Upper lobe of right lung (tissue), 1 donor: ENCODE measurements at places on chromosomes 12 and 14. TPM values are rescaled to one million over a fixed set of nuclear protein-coding genes. Genes with fewer than 3 reads are reported as not detected.

The TPH2 gene
- total RNA-seq = not detected

The CCDC196 gene
- not detected for total RNA-seq

The SMIM41 gene
- total RNA-seq = 6.1 TPM

The TMEM229B gene
- total RNA-seq = 5.4 TPM

The RPL10L gene
- total RNA-seq = not detected

GRCh38 chr12:85179680-85180270, 100.2 kb upstream of the ALX1 start:
- no peaks in the 10 kb centered on the region for H3K27me3 ChIP-seq
- no peak overlapping the region for H3K4me3 ChIP-seq
- H3K27ac ChIP-seq = no peak overlapping the region
- DNase-seq = no peak
- H3K4me1 ChIP-seq = no peaks in the 10 kb centered on the region
- H3K36me3 ChIP-seq = no peaks in the 10 kb centered on the region

DNA sequence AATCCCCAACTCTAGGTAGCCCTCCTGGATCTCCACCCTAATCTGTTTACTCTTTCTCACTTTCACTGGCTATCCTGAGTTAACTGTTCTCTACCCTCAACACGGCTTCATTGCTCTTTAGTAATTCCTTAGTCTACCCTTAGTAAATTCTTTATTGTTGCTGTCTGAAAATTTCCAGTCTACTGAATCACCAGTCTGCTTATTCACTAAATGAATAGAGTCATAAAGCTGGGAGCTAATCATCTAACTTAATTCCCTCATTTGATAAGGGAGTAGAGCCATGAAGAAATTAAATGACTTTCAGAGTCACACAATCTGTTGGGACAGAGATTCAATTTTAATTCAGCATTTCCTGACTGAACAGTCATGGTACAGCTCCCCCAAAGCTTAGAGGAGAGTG, 36.5 kb downstream of the YEATS4 start:
- H3K27me3 ChIP-seq = no peaks in the 10 kb centered on the region
- H3K27ac ChIP-seq = no peak overlapping the region
- no peak for DNase-seq
- H3K4me1 ChIP-seq = no peaks in the 10 kb centered on the region
- H3K4me3 ChIP-seq = no peak overlapping the region
- peaks cover 3% of the 10 kb centered on the region for H3K36me3 ChIP-seq

DNA sequence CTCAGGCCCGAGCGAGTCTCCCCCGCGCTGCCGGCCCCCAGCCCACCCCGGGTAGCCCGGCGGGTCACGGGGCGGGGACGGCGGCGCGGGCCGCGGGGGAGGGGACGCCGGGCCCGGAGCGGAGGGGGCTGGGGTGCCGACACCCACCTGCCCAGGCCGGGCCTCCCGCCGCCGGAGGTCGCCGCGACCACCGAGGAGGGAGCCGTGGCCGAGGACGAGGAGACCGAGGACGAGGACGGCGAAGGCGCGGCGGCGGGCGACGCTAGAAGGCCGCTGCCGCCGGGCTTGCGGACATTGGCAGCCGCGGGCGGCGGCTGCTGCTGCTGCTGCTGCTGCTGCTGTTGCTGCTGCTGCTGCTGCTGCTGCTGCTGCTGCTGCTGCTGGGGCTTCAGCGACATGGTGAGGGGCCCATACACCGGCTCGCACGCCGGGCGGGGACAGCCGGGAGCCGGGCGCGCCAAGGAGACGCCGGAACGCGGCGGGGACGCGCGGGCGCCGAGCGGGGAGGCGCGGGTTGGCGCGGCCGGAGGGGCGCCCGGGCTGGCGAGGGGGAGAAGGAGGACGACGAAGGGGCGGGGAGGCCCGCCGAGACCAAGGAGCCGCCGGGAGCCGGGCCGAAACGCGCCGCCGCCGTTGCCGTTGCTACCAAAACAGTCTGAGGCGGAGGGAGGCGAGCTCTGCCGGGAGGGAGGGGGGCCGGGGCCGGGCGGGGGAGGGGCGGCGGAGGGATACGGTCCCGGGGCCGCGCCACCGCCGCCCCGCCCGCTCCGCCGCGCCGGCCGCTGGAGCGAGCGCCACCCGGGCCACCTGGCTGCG, at the start of gene ATXN2:
ATXN2 (minus strand) TSS at position 679 of the 816 bp plus-strand sequence; CDS start at position 398, 281 bp downstream.
- peak; percentile 88 for DNase-seq
- H3K27me3 ChIP-seq = no peaks in the 10 kb centered on the region
- peaks cover 35% of the 10 kb centered on the region for H3K4me1 ChIP-seq
- H3K4me3 ChIP-seq = peak within 1 kb of the TSS; percentile 97

- no peak overlapping the region for H3K4me3 ChIP-seq
- H3K4me1 ChIP-seq = no peaks in the 10 kb centered on the region
Measured at GRCh38 chr12:43711348-43711747, 47.2 kb downstream of the PUS7L start.

GRCh38 chr14:101249676-101250036, 311.6 kb upstream of the DIO3 start:
- no peak for DNase-seq
- no peaks in the 10 kb centered on the region for H3K4me1 ChIP-seq
- H3K27me3 ChIP-seq = no peaks in the 10 kb centered on the region

DNA sequence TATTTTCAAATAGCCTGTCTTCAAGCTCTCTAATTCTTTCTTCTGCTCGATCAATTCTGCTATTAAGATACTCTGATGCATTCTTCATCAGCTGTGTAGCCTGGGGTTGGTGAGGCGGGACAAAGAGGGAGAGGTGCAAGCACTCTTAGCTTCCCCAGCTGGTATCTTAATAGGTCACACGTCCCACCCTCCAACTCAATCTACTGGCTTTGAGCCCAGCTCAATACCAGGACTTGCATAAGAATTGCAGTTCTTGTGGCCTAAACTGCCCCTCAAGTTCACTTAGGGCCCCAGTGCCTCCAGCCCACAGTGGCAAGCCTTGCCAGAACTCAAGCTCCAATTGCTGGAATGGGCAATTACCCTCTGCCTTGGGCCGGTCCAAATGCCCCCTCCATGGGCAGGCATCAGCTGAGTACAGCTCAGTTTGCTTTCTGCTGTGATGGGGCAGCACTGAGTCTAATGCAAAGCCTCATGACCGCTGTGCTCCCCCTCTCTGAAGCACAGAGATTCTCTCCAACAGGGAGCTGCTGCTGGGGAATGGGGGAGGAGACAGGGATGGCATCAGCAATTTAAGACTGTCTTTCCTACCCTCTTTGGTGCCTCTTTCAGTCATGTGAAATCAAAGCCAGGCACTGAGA, 5.6 kb upstream of the SPATA7 start:
- H3K4me1 ChIP-seq = no peaks in the 10 kb centered on the region
- no peak overlapping the region for H3K27ac ChIP-seq
- H3K4me3 ChIP-seq = no peak overlapping the region
- H3K36me3 ChIP-seq = no peaks in the 10 kb centered on the region
- no peak for DNase-seq

DNA sequence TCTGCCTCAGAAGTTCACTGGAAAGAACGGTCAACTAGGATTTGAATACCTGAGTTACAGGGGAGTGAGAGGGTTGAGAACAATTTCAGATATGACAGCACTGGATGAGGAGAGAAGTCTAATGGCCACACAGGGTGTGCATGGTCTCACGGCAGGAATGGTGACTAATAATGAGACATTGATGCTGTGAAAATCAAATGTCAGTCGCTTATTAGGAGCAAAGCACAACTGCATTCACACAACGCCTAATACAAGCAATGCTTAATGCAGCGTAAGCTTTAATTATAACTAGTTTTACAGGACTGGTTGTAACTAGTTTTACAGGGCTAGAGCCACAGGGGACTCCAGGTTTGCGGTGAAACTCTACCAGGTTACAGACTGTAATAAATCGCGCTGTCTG, 23.4 kb upstream of the PRIMA1 start:
- H3K4me1 ChIP-seq = no peaks in the 10 kb centered on the region
- no peak overlapping the region for H3K4me3 ChIP-seq
- DNase-seq = no peak
- no peak overlapping the region for H3K27ac ChIP-seq
- H3K27me3 ChIP-seq = no peaks in the 10 kb centered on the region

DNA sequence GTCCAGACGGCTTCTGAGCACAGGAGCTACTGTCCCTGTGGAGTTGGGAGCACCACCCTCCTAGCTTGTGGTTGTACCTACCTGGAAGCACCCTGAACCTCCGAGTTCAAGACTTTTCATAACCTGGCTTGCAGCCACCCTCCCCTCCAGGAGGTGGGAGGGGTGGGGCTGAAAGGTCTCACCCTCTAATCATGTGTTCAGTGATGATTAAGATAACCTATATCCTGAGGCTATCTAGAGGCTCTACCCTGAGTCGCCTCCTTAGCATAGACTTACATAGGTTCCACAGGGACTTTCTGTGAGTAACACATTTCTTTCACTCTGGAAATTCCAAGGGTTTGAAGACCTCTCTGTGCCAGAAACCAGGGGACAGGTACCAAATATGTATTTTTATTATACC, 146.5 kb downstream of the CFAP54 start:
- H3K36me3 ChIP-seq = no peaks in the 10 kb centered on the region
- H3K27me3 ChIP-seq = no peaks in the 10 kb centered on the region
- no peak overlapping the region for H3K4me3 ChIP-seq

- H3K36me3 ChIP-seq = no peaks in the 10 kb centered on the region
- H3K27me3 ChIP-seq = peaks cover 4% of the 10 kb centered on the region
- no peak overlapping the region for H3K27ac ChIP-seq
Measured at GRCh38 chr12:2229661-2230539, 177.1 kb downstream of the CACNA1C start.

DNA sequence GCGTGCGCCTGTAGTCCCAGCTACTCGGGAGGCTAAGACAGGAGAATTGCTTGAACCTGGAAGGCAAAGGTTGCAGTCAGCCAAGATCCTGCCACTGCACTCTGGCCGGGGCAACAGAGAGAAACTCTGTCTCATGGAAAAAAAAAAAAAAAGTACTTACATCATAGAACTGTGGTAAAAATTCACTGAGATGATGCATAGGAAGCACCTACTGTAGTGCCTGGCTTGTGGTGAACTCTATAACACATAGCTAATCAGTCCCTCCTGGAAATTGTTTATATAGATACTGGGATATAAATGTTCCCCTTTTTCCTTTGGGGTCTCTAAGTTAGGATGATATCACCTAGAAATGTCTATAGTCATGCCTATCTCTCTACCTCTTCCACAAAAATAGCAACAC, 89.7 kb upstream of the CPM start:
- DNase-seq = no peak
- H3K27ac ChIP-seq = no peak overlapping the region
- H3K27me3 ChIP-seq = no peaks in the 10 kb centered on the region
- H3K4me3 ChIP-seq = no peak overlapping the region

DNA sequence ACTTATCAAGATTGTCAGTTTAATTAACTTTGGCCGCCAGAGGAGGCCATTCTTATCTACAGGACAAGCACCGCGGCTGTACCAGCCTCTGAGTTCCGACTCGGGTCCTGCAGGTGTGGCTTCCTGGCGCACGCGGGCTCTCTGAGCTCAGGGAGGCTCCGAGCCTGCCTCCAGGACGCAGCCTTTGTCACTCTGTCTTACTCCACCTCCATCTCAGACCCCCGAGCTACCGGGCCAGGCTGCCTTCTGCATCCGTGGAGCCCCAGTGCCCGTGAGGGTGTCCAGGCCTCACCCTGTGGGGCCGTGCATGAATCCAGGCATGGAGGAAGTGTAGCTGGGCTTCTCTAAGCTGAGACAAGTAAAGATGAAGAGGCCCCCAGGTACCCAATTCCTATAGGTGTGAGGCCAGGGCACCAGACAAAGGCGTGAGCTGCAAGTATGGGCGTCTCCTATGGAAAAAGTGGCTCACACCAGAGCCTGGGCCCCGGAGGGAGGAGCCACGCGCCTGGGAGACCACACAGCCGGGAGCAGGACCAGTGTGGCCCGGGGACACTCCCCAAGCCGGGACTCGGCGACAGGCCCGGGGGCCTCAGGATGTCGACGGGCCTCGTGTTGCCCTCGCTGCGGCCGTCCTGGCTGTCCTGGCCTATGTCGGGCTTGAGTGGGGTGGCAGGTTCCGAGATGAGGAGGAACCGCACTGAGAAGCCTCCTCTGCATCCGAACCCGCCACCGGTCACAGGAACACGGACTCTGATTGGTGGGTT, 42.8 kb downstream of the NOC4L start:
- H3K27ac ChIP-seq = no peak overlapping the region
- no peak overlapping the region for H3K4me3 ChIP-seq
- no peaks in the 10 kb centered on the region for H3K36me3 ChIP-seq
- no peak for DNase-seq
- no peaks in the 10 kb centered on the region for H3K27me3 ChIP-seq
- peaks cover 5% of the 10 kb centered on the region for H3K4me1 ChIP-seq

DNA sequence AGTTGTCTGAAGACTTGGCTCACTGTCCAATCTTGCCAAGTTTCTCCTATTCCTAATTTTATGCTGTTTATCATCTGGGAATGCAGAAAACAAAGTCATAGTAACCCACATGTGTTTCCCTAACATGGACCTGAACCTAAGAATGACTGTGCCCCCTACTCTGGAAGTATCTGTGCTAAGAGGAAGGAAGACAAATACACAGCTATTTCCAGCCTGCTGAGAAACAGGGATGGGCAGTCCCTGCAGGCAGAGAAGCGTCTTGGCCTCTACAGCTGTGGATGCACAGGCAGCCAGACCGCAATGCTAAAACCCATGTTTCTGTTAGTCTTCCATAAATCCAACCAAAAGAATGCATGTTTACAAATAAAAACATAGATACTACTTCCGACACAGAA, 56.2 kb downstream of the DUSP16 start:
- H3K36me3 ChIP-seq = no peaks in the 10 kb centered on the region
- peaks cover 39% of the 10 kb centered on the region for H3K4me1 ChIP-seq
- peak overlapping the region; percentile 70 for H3K27ac ChIP-seq
- peak overlapping the region; percentile 17 for H3K4me3 ChIP-seq
- no peak for DNase-seq
- H3K27me3 ChIP-seq = no peaks in the 10 kb centered on the region

GRCh38 chr14:89697281-89698060, 257.1 kb downstream of the EFCAB11 start:
- H3K36me3 ChIP-seq = no peaks in the 10 kb centered on the region
- no peaks in the 10 kb centered on the region for H3K27me3 ChIP-seq
- no peak overlapping the region for H3K4me3 ChIP-seq
- no peak overlapping the region for H3K27ac ChIP-seq
- DNase-seq = no peak

DNA sequence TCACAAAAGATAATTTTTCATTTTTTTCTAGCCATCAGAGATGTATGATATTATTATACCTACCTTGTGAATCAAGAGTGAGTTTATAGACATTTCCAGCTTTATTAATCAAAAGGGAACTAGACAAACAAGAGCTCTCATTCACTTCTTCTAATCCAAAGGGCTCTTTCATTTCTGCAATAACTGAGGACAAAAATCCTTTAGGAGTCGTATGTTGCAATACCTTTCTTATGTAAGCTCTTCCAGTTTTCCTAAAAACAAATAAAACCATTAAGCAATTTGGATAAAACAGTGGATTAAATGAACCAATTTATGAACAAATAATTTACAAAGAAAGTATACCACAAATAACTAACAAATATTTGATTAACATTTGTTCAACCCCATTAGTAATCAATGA, 107.1 kb downstream of the CATSPERB start:
- H3K4me3 ChIP-seq = no peak overlapping the region
- H3K27me3 ChIP-seq = no peaks in the 10 kb centered on the region
- no peak for DNase-seq
- H3K36me3 ChIP-seq = no peaks in the 10 kb centered on the region

GRCh38 chr12:101485021-101485420, 9.9 kb downstream of the SPIC start:
- no peak overlapping the region for H3K4me3 ChIP-seq
- no peak overlapping the region for H3K27ac ChIP-seq
- peaks cover 5% of the 10 kb centered on the region for H3K4me1 ChIP-seq
- DNase-seq = no peak

- no peaks in the 10 kb centered on the region for H3K4me1 ChIP-seq
- DNase-seq = no peak
- no peak overlapping the region for H3K27ac ChIP-seq
- H3K27me3 ChIP-seq = no peaks in the 10 kb centered on the region
- H3K4me3 ChIP-seq = no peak overlapping the region
Measured at GRCh38 chr12:38921025-38921677, 15.8 kb upstream of the CPNE8 start.
